ENCODE measurements at places on chromosomes 2 and 18. TPM values are rescaled to one million over a fixed set of nuclear protein-coding genes. Genes with fewer than 3 reads are reported as not detected.

- H3K27me3 ChIP-seq = no peaks in the 10 kb centered on the region
- H3K36me3 ChIP-seq = peaks cover 60% of the 10 kb centered on the region
- DNase-seq = no peak
- peak overlapping the region; percentile 99 for H3K4me3 ChIP-seq
Observed at GRCh38 chr2:74528600-74529356, 728 bp downstream of the AUP1 start.

DNA sequence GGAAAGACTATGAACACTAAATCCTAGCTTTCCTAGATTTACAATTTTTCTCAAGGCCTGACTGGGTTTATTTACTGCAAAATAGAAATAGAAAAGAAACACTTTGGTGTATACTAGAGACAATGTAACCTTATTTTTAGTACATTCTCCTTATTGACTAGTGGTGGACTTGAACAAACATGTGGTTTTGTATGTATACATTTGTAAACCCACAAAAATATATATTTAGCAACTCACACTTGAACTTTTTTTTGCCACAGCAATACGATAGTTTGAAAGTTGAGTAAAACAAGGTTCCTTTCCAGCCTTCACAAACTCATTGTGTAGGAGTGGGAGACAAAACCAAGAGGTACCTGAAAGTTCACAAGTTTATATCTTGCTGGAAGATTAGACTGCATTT, 1633.4 kb upstream of the LRRTM1 start:
- DNase-seq = no peak
- no peaks in the 10 kb centered on the region for H3K36me3 ChIP-seq
- H3K4me3 ChIP-seq = no peak overlapping the region
- no peaks in the 10 kb centered on the region for H3K4me1 ChIP-seq
- no peaks in the 10 kb centered on the region for H3K27me3 ChIP-seq

- no peak overlapping the region for H3K27ac ChIP-seq
- no peak for DNase-seq
Observed at GRCh38 chr2:15354596-15355366, 206.4 kb downstream of the NBAS start.

- no peaks in the 10 kb centered on the region for H3K4me1 ChIP-seq
- H3K27ac ChIP-seq = no peak overlapping the region
- H3K4me3 ChIP-seq = no peak overlapping the region
- peaks cover 1% of the 10 kb centered on the region for H3K27me3 ChIP-seq
Observed at GRCh38 chr2:216786676-216787075, 73.2 kb downstream of the TNP1 start.

GRCh38 chr2:46409756-46410155, 69.6 kb upstream of the TMEM247 start:
- H3K27ac ChIP-seq = no peak overlapping the region
- peaks cover under 1% of the 10 kb centered on the region for H3K4me1 ChIP-seq
- peaks cover 4% of the 10 kb centered on the region for H3K36me3 ChIP-seq
- H3K27me3 ChIP-seq = no peaks in the 10 kb centered on the region

GPAT2 gene
- total RNA-seq = 19.1 TPM

DNA sequence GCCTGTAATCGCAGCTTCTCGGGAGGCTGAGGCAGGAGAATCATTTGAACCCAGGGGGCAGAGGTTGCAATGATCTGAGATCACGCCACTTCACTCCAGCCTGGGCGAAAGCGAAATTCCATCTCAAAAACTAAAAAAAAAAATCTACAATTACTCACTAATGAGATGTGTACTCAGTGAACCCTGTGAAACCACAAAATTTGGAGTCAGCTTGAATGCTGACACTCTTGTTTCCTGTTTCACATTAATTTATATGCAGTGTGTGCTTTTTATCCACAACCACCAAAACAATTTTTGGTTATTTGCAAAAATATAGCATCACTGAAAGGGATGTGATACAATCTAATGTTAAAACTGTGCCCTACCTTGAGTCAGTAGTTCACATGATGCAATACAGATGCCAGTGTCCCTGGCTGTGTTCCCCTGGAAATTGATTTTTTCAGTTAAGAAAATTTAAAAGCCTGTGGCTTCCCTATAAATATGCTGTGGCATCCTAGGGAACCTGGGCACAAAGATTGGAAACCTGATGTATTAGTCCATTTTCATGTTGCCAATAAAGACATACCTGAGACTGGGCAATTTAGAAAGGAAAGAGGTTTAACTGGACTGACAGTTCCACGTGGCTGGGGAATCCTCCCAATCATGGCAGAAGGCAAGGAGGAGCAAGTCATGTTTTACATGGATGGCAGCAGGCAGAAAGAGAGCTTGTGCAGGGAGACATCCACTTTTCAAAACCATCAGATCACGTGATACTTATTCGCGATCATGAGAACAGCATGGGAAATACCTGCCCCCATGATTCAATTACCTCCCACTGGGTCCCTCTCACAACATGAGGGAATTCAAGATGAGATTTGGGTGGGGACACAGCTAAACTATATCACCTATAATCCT, 337.5 kb upstream of the NT5C1B start:
- no peak for DNase-seq
- H3K27ac ChIP-seq = no peak overlapping the region
- H3K36me3 ChIP-seq = no peaks in the 10 kb centered on the region

DNA sequence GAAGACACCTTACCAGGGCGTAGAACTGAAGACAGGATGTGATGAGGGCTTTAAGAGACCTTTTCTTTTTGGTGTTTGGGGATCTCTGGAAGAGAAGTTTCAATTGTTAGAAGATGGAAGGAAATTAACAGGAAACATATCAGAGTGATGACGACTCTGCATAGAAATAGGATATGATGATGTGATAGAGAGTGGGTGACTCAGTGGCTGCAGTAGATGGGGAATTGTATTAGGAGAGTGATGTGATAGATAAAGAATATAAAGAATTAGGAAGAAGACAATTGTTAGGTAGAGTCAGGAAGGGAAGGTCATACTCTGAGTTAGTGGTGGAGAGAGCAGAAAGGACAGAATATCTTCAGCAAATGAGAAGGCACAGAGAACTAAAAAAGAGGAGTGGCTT, 593.9 kb downstream of the NYAP2 start:
- no peaks in the 10 kb centered on the region for H3K27me3 ChIP-seq
- no peak overlapping the region for H3K27ac ChIP-seq
- no peaks in the 10 kb centered on the region for H3K36me3 ChIP-seq
- no peak for DNase-seq
- no peak overlapping the region for H3K4me3 ChIP-seq

SLC30A3 gene
- total RNA-seq = 1.7 TPM

DNA sequence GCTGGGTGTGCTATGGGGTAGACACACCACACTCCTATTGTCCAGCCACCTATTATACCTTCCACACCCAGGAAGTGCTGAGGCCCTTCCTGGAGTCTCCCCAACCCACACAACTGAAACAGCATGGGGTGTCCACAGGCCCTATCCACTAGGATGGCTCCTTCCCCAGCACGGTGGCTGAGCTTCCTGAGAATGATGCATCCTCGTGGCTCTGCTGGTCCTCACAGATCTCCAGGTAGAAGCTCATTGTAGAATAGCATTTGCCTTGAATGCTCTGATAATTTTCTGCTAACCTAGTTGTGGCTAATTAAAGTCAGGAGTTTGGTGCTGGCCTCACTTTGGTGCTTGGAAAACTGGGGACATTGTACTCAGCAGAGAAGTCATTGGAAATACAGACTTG, 182.6 kb downstream of the ANKRD30B start:
- no peak for DNase-seq
- H3K27ac ChIP-seq = no peak overlapping the region
- no peaks in the 10 kb centered on the region for H3K4me1 ChIP-seq

DNA sequence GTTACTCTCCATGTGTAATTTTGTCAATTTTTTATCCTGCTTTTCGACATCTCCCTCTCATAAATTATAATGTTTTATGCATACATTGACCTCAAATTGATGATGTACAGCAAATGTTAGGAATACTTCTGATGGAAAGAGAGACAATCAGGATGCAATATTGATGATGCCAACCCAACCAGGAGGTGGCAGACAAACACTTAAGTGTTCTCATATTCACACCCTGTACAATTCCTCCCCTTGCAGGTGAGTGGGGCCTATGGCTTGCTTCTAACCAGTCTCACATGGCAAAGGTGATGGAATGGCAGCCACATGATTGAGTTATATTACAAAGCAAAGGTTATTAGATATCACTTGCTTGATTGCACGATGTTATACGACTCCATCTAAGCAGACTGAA, 594.3 kb upstream of the REG3G start:
- no peaks in the 10 kb centered on the region for H3K27me3 ChIP-seq
- H3K27ac ChIP-seq = no peak overlapping the region
- DNase-seq = no peak
- H3K4me3 ChIP-seq = no peak overlapping the region
- H3K4me1 ChIP-seq = no peaks in the 10 kb centered on the region

GRCh38 chr2:173151671-173152401, 76.2 kb downstream of the MAP3K20 start:
- peaks cover 54% of the 10 kb centered on the region for H3K4me1 ChIP-seq
- peak overlapping the region; percentile 41 for H3K27ac ChIP-seq
- H3K4me3 ChIP-seq = no peak overlapping the region

TSGA10 gene
- total RNA-seq = 3.4 TPM

ST3GAL5 gene
- total RNA-seq = 13.8 TPM

DNA sequence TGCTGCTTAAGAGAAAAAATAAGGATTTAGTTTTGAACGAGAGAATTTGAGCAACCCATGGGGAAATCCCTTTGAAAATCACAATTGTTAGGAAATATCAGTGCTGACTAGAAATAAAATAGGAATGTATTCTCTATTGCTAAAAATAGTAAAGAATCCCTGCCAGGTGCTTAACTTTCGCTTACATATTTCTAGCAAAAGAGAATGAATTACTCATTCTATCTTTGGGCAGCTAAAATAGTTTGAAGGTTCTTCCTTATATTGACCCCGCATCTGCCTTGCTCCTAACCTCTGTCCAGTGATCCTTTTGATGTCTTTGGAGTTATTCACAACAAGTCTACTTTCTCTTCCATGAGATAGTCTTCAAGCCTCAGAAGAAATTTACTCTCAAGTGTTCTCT, 103.8 kb downstream of the PLCL1 start:
- no peak overlapping the region for H3K27ac ChIP-seq
- peaks cover 49% of the 10 kb centered on the region for H3K27me3 ChIP-seq
- peaks cover 6% of the 10 kb centered on the region for H3K4me1 ChIP-seq
- H3K36me3 ChIP-seq = no peaks in the 10 kb centered on the region

- peaks cover 26% of the 10 kb centered on the region for H3K27me3 ChIP-seq
- H3K4me3 ChIP-seq = peak overlapping the region; percentile 83
- DNase-seq = no peak
- peaks cover 41% of the 10 kb centered on the region for H3K36me3 ChIP-seq
Observed at GRCh38 chr2:8679827-8680731, 1.8 kb upstream of the ID2 start.

GRCh38 chr2:203463266-203463678, 71.8 kb downstream of the RAPH1 start:
- no peak overlapping the region for H3K27ac ChIP-seq
- no peak overlapping the region for H3K4me3 ChIP-seq
- no peaks in the 10 kb centered on the region for H3K36me3 ChIP-seq
- no peaks in the 10 kb centered on the region for H3K27me3 ChIP-seq
- peaks cover 4% of the 10 kb centered on the region for H3K4me1 ChIP-seq

ARHGAP28 gene
- not detected for total RNA-seq

GBX2 gene
- total RNA-seq = not detected

DNA sequence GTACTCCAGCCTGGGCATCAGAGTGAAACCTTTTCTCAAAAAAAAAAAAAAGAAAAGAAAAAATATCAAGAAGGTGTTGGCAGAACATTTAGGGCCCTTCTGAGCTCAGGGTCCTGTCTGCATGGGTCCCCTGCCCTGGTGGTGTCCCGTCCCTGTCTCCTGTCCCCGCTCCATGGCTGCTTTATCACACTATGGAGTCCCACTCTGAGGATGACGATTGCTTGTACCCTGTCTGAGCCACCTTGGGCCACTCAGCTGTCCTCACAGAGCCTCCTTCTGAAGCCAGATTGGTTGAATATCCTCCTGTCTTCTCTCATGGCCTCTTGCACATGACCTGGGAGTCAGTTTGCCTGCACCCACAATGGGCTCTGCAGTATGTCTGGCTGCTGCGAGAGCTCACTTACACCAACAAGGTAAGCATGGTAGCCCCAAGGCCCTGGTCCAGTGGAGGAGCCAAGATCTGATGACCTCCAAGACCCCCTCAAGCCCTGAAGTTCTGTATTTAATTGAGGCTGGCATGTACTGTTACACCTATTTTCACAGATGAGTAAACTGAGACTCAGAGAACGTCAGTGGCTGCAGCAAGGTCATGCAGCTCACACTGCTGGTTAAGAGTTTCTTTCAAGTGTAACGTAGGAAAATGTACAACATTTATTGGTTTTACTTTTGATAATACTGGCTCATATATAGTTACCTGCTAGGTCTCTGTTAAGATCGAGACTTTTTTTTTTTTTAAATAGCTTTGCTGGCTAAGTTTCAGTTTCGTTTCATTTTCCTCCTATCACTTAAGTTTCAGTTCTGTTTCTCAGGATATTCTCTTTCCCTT, 16.9 kb upstream of the ZCCHC2 start:
- peaks cover 20% of the 10 kb centered on the region for H3K4me1 ChIP-seq
- peaks cover 15% of the 10 kb centered on the region for H3K36me3 ChIP-seq
- H3K27me3 ChIP-seq = no peaks in the 10 kb centered on the region

ERBB4 gene
- not detected for total RNA-seq

- H3K27ac ChIP-seq = no peak overlapping the region
- no peak overlapping the region for H3K4me3 ChIP-seq
- no peaks in the 10 kb centered on the region for H3K36me3 ChIP-seq
- DNase-seq = no peak
Observed at GRCh38 chr2:72925328-72925943, 8.1 kb downstream of the EMX1 start.

DNA sequence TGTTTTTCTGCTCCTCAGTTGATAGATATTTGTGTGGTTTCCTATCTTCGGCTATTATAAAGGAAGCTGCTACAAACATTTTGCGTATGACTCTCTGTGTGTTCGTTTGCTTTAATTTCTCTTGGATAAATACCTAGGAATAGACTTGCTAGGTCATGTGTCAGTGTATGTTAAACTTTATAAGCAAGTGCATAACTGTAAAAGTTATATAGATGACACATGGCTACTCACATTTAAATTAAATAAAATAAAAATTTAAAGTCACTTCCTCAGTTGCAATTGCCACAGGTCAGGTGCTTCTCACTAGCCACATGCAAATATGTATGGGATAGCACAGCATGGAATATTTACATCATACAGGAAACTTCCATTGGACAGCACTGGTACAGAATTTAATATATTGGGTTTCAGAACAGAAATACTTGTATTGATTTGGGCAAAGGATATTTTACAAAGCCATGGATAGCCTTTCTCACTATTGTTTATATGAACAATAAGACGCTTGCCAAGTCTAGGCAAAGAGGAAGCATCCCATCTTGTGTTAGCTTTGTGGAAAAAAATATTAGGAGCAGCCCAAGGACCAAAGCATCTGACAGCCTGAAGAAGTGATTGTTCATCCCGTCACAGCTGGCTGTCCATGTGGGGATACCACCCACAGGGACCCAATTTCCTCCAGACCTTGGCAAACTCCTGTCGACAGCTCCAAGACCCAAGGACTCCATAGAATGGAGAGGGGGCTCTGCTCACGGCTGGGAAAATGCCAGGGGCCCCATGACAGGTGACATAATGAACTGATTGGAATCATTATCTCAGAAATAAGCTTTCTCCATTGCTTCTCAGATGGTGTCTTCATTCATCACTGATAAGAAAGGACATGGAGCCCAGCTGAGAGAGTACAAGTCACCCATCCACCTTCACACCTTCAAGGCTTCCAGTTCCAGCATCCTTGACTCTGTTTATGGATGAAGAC, 196.7 kb downstream of the SH3BP4 start:
- no peaks in the 10 kb centered on the region for H3K4me1 ChIP-seq
- H3K27me3 ChIP-seq = no peaks in the 10 kb centered on the region
- no peak overlapping the region for H3K4me3 ChIP-seq
- DNase-seq = no peak
- no peaks in the 10 kb centered on the region for H3K36me3 ChIP-seq
